ENCODE measurements at places on chromosomes 16 and 17.

- no peak for DNase-seq
These were observed 6.4 kb downstream of the HLF start for GRCh38 chr17:55271223-55271571.

DNA sequence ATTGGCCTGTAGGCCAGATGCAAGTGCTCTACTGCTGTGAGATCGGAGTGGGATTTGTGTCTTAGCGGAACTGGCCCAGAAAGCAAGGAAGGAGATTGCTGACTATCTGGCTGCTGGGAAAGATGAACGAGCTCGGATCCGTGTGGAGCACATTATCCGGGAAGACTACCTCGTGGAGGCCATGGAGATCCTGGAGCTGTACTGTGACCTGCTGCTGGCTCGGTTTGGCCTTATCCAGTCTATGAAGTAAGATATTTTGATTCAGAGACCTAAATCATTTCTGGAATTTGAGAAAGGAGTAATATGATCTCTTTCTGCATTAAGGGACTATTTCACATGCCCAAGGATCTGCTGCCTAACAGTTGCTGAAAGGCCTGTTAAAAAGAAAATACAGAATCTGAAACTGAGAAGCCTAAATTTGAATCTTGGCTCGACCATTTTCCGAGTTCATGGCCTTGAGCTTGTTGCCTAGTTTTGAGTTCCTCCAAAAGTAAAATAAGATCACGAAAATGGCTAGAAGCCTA, 21.1 kb downstream of the IST1 start:
- no peak for DNase-seq

DNA sequence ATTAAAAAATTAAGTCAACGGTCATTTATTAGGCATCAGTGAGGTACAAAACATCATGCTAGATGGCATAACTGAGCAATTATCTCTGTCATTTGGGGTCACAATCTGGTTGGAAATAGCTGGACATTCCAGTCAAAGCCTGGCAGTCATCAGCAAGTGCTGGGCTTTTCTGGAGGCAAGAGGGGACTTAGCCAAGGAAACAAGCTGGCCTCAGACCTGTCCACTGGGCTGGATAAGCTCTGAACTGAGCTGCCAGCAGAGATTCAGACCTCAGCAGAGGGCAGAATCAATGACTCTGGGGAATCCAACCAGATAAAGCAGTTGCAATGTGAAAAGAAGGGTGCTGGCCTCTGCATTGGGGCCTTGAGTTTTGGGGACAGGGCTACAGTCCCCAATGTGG, 161.9 kb upstream of the NOL11 start:
- DNase-seq: no peak

GRCh38 chr16:14502932-14503741, 126.9 kb downstream of the PARN start:
- DNase-seq: no peak

GRCh38 chr17:54381482-54381881, 519.2 kb upstream of the TOM1L1 start:
- no peak for DNase-seq

DNA sequence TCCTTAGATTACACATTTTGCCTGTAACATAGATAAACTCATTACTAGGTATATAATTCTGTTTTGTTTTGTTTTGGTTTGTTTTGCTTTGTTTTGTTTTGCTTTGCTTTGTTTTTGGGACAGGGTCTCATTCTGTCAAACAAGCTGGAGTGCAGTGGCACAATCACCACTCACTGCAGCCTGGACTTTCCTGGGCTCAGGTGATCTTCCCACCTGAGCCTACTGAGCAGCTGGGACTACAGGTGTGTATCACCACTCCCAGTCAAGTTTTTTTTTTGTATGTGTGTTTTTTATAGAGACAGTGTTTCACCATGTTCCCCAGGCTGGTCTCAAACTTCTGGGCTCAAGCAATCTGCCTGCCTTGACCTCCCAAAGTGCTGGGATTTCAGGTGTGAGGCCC, 1.3 kb upstream of the CCL4L2 start:
- DNase-seq: no peak

- DNase-seq: no peak
These were observed 3.5 kb upstream of the RBBP6 start for GRCh38 chr16:24535827-24536226.

- no peak for DNase-seq
These were observed 25.7 kb downstream of the IQCK start for GRCh38 chr16:19743816-19744159.

DNA sequence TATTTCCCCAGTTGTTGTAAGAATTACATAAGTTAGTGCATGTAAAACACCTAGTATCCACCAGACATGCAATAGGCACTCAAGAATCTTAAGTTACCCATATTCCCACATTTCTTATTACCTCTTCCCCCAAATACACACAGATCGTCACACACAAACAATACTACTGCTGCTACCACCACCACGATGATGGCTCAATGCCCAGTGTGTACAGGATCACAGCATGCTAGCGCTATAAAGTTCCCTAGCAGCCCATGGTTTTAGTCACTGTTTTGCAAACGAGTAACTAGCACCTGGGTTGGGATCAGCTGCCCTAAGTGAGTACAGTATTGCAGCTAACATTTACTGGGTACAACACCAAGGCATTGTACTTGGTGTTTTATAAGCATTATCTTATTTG, 411.7 kb downstream of the UTP18 start:
- DNase-seq: no peak

DNA sequence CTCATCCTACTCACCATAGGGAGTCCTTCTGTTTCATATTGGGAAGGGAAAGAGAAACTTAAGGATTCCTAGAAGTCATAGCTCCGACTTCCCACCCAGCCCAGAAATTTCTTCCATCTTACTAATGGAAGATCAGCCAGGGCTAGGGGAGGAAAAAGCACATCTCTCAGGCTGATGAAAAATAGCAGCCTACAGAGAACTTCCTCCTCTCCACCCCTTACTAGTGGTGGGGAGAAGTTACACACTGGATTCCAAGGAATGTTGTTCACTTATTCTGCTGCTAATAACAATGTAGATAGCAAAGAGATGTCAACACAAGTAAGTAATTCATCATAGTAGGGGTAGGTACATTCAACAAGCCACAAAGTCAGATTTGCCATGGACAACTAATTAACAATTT, 94.4 kb downstream of the SPACA3 start:
- DNase-seq: no peak

DNA sequence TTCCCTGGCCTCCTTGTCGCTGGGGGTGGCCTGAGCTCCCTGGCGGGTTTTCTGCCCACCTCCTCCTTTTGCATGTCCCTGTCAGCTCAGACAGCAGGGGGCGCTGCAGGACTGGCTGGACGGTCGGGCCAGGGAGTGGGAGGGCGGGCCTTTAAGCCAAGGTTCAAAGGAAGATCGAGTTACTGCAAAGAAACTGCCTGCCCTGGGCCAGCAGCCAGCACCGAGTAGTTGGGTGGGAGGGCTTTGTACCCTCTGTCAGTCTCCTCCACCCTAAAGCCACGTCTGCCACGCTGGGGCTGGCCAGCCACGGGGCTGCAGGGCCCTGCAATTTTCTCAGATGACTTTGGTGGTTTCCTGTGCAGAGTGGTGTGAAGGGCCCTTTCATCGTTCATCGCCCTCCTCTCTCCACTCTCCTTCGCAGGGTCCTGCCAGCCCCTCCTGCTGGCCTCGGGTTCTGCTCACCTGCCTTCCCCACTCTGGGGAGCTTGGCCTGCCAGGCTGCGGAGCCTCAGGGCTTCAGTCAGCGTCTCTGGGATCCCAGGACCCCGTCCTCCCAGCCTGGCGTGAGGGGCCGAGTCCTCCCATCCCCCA, 12.3 kb downstream of the GPR142 start:
- DNase-seq: peak; percentile 91

GRCh38 chr16:73268366-73268993, 220.6 kb upstream of the ZFHX3 start:
- no peak for DNase-seq

DNA sequence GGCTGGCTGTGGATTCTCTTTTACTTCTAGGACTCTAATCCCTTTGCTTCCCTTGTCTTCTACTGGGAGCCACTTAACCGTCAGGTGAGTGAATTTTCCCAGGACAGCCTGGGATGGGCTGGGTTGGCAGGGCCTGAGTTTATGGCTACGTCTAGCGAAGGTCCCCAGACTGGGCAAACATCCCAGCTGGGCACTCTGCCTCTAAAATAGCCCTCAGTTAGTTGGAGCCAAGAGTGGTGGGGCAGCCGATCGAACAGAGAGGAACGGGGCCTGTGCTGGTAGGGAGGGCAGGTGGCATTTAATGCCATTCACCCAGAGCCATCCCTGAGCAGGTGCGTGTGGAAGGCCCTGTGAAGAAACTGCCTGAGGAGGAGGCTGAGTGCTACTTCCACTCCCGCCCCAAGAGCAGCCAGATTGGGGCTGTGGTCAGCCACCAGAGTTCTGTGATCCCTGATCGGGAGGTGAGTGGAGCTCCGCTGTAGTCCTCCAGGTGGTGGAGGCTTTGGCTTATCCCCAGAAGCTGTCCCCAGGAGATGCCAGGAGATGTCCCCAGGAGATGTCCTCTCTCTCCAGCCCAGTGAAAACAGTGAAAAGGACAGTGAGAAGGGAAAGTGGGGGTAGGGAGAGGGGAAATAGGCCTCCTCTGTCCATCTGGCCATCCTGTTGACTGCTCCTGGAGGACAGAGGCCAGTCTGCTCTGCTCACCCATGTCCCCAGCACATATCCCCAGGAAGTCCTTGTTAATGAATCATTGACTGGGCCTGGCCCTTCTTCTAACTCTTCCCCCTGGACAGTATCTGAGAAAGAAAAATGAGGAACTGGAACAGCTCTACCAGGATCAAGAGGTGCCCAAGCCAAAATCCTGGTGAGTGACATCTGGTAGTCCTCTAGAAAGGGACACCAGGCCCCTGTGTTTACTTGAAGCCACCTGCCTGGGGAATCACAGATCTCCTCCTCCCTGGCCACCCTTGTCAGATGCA, 4.4 kb downstream of the PNPO start:
- no peak for DNase-seq

DNA sequence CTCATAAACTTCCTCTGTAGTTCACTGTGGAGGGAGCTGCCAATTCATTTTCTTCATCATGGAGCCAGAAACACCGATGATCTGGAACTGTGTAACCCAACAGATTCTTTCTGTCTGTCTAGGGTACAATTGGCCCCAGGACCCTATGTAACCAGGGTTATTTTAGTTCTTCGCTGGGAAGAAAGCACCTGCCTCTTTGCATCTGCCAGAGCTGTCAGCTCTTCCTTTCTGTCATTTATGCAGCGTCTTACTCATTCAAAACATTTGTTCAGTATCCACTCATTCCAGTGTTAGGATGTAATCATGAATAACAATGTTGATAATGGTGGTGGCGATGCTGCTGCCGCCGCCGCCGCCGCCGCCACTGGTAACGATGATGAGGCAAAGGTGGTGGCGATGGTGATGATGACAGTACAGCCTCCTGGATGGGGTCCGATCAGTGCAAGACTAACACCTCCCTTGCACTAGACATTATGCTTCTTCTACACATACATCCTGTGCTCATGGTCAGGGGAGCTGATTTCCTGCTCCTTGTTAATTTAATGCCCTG, 46.1 kb downstream of the IRX5 start:
- DNase-seq: no peak

DNA sequence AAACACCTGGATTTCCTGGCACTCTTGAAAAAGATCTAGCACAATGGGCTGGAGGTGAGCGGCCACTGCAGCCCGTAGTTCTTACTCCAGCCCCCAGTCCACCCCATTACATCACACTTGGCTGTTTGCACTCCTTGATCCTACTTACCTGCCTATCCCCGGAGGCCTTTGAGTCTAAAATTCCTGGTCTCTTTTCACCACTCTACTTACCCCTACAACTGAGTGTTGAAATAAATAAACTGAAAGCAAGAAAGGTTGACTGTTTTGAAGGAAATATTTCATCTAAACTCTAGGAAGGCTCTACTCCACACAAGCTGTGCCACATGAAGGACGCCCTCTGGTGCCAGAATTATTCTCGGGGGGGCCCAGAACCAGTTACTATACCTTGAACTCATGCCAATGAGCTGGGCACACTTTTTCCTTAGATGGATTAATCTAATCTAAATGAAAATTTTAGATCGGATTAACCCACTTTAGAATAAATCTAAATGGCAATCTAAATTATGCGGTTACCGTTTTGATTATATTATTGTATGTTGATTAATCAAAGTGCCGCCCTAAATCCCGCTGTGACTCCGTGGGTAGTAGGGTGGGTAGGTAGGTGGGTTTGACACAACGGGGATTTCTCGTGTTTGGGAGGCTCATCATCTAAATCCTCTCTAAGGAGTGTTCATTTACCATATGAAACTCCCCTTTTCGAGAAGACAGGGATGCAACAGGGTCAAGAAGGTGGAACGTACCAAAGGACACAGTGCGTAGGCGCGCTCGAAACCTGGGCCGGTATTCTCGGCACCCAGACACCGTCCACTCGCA, 651 bp upstream of the EIF1 start:
- DNase-seq: peak; percentile 62

DNA sequence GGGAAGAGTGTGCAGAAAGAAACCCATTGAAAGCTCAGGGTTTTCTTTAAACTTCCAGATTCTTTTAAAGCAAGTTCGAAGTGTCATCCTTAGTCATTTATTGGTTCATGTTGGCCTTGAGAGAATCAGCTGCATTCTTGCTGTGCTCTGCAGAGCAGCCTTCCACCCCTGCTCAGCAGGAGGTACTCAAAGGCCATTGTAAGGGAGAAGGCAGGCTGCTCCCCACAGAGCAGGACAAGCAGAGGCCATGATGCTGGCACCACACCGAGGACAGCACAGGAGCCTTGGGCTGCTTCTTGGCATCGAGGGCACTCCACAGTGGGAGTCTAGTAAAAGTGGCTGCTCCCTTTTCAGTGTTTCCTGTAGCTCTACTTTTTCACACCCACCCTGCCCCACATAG, 29.6 kb downstream of the NMT1 start:
- DNase-seq: no peak

DNA sequence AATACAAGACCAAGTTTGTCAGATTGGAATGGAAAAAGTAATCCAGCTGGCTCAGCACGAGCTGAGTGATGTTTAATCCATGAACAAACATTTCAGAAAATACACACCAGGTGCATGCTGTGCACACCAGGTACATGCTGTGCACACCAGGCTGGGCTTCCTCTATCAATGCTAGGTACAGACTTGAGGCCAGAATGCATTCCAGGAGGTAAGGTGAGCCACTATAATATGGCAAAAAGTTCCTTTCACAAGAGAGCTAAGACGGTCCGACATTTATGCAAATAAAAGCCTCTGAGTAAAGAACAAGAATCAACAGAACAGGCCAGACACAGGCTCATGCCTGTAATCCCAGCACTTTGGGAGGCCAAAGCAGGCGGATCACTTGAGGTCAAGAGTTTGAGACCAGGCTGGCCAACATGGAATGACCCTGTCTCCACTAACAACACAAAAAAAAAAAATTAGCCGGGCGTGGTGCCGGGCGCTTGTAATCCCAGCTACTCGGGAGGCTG, 128.2 kb downstream of the ZNF778 start:
- no peak for DNase-seq

DNA sequence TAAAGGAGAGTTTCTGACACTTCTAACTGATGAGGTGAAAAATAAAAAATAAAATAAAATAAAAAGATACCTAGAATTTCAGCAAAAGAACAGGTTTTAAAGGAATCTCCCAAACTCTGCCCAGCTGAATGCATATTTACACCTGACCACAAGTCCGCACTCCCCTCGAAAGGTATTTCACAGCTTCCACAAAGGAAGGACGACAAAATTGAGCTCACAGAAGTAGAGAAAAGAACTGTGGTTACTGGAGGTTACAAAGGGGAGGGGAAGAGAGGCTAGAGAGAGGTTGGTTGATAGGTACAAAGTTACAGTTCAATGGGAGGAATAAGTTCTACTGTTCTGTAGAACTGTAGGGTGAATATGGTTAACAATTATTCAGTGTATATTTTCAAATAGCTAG, 5.0 kb downstream of the LITAF start:
- DNase-seq: no peak

- no peak for DNase-seq
These were observed 2.4 kb upstream of the ACSF2 start for GRCh38 chr17:50423553-50424159.

Measured in activated T-cell treated with anti-CD3 and anti-CD28 coated beads, Interleukin-2, amount 50 U/mL, for 4 hours (primary cell).